ENCODE measurements at places on chromosomes 6 and 20.

- no peak for DNase-seq
Measured at GRCh38 chr20:24637087-24637486, 167.7 kb downstream of the SYNDIG1 start.

- DNase-seq = no peak
Measured at GRCh38 chr20:56817780-56818675, 188.9 kb downstream of the TFAP2C start.

GRCh38 chr6:153553627-153554026 lies 422.5 kb upstream of the RGS17 start:
- no peak for DNase-seq

DNA sequence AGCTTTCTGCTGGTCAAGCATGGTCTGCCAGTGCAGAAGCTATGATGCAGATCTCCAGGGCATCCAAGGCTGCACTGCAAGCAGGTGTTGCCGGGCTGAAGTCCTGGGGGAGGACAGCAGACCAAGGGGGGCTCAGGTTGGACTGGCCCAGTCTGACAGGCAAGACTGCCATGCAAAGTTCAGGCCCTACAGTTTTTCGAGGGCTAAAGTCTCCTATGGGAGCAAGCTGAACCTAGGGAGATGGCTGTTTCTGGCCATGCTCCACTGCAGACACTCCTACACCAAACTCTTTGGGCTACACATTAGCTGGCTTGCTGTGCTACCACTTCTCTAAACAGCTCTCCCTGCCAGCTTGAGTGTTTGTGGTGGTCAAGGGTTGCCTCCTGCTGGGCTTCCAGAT lies 130.0 kb upstream of the SYNCRIP start:
- no peak for DNase-seq

GRCh38 chr6:156787569-156788492 lies 10.7 kb downstream of the ARID1B start:
- no peak for DNase-seq

GRCh38 chr20:13515796-13516558 lies 122.8 kb downstream of the TASP1 start:
- no peak for DNase-seq

DNA sequence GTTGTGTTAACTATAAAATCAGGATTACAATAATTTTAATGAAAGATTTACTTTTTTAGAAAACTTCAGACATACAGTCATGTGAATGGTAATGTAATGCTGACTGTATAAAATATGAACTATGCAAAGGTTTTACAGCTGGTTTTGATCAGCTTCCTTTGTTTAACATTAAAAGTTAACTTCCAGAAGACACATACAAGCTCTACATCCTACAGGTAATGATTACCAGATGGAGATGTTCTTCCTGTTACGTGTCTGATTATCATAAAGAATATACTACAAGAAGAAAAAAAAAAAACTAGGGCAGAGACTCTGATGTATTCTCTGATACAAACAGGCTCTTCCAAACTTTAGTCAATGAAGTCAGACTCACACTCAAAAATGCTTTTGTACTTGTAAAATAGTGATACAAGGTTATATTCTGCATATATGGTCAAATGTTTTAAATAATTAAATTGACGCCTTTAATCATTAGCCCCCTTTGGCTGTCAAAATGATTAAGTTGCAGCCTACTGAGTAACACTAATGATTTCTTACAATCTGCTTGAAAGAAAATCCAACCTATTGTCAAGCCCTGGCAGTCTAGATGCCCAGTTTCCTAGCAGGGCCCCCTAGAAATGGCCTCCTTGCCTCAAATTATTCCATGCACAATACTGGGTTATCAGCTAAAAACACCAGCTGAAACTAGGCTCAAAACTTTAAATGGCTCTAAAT lies 251.8 kb upstream of the RUNX2 start:
- no peak for DNase-seq

DNA sequence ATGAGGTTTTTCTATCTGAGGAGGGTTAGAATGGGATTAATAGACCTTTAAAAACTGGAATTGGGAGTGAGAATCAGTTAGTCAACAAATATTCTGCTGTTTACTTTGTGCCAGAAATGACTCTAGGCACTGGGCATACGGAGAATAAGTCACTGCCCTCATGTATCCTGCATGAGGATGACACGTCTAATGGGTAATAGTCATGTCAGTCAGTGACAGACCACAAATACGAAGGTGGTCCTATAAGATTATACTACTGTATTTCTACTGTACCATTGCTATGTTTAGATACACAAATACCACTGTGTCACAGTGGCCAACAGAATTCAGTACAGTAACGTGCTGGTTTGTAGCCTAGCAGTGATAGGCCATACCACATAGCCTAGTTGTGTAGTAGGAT lies 30.7 kb downstream of the ZFAND3 start:
- DNase-seq = no peak

GRCh38 chr20:1786486-1786885 lies 108.7 kb upstream of the SIRPA start:
- no peak for DNase-seq

GRCh38 chr20:36582322-36582721 lies 8.9 kb downstream of the TGIF2 start:
- DNase-seq = no peak

- no peak for DNase-seq
Measured at GRCh38 chr6:160273196-160273595, 14.6 kb upstream of the SLC22A2 start.

DNA sequence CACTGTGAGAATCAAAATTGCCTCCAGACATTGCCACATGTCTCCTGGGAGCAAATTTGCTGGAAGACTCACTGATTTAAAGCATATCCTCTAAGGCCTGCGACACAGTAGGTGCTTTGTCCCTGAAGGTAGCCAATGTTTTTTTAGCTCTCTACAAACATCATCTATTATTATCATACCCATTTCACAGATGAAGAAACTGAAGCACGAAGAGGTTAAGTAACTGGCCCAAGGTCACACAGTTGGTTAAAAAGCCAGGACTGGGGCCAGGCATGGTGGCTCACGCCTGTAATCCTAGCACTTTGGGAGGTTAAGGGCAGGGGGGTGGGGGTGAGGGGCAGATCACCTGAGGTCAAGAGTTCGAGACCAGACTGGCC lies 12.4 kb downstream of the SLC13A3 start:
- DNase-seq = no peak

DNA sequence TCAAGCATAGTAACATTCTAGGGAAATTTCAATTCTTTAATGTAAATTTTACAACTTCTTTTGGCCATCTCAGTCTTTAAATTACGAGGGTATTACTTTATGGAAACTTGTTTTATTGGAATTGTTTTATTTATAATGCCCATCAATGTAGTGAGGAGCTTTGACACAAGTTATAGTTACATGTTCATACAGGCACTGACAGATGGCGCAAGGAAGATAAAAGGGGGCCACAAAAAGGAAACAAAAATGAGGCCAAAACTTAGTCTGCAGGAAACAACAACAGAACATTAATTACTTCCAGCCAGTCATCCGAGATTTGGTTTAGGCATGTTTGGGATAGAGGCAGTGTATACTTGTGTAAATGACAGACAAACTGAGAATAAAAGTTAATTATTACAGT lies 18.3 kb downstream of the SESN1 start:
- DNase-seq = no peak

DNA sequence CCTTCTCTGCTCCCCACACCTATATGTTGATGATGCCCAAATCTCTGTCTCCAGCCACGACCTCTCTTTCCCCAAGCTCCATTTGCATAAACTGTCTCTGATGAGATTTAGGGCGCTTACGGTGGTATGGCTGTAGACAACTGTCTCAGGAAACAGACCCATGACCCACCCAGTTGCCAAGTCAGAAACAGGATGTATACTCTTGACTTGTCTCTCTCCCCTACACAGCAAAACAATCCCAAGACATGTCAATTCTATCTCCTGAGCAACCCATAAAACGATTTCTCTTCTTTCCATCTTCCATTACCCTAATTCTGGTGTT lies 13.9 kb downstream of the GNL1 start:
- no peak for DNase-seq

- no peak for DNase-seq
Measured at GRCh38 chr6:114290864-114291263, 52.0 kb downstream of the HS3ST5 start.

DNA sequence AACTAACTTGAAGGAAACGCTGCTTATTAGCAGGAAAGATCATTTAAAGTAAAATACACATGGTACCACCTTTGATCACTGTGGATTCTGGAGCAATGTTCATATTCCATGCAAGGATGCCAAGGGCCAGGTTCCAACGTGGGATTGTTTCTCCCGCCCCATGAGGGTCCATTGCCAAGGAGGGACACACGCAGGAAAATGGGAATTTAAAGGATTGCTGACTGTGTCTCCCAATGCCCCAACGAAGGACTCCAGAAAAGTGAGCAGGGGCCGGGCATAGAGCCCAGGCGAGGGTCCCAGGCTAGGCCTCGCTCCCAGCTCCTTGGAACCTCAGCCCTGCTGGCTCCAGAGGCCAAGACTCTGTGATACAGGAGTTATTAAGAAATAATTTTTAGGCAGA lies 111.2 kb downstream of the DACT2 start:
- no peak for DNase-seq

DNA sequence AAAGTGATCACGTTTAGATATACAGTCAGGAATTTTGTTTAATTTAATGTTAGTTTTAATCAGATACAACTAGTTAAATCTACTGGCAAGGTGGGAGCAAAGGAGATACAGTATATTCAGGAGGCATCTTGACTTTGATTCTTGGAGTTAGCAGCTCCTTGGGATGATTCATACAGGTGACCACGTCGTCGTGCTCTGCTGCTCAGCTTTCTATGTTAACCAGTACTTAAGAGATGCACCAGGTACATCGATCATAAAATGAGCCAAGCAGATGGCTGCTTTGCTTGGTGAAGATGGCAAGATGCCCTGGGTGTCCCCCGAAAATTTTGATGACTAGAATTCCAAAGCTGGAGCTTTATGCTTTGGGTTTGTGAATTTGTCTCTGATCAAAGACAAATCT lies 64.7 kb downstream of the TBC1D7 start:
- no peak for DNase-seq

- DNase-seq = no peak
Measured at GRCh38 chr6:162373192-162373591, 354.4 kb downstream of the PRKN start.

DNA sequence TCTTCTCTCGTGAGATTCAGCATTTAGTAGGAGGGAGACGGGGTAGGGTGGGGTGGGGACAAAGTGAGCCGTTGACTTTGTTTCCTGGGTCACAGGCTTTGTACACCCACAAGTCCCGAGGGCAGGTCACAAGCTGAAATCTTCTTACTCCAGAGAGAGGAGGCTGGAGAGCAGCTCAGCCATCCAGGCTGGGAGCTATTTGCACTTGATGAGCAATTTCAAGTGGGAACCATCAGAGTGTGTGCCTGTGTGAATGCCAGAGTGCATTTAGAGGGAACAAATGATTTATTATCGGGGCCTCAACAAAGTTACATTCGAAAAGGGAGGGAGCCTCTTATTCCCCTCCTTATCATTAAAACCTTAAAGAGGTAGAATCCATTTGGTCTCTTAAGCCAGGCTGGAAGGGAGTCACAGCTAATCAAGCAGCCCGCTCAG lies 155.7 kb upstream of the JARID2 start:
- DNase-seq = no peak

GRCh38 chr20:12166053-12166717 lies 248.5 kb downstream of the BTBD3 start:
- no peak for DNase-seq

DNA sequence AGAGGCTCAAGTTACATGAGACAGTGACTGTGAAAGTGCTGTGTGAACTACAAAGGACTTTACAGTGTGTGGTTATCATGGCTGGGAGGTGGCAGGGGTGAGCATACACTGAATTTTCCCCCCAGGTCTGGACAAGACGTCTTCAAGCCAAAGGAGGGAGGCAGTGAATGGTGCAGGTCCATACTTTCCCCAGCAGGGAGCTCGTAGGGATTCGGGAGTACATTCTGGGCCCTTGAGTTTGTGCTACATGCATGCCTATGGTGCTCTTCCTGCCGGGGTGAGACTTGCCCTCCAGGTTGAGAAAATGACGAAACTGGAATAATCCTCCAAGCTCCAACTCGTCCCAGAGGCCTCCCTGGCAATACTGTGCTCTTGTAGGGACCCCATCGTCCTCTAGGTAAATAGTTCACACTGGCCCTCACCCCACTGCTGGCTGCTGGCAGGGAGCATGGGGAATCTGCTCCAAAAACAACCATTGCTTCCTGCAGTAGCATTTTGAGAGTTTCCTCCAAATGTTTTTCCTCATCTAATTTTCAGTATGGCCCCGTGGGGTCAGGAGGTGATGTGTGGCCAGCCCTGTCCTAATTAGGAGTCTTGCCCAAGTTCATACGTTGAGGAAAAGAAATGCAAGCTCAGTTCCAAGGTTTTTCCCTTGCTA lies 57.6 kb downstream of the ZNF831 start:
- DNase-seq = no peak

DNA sequence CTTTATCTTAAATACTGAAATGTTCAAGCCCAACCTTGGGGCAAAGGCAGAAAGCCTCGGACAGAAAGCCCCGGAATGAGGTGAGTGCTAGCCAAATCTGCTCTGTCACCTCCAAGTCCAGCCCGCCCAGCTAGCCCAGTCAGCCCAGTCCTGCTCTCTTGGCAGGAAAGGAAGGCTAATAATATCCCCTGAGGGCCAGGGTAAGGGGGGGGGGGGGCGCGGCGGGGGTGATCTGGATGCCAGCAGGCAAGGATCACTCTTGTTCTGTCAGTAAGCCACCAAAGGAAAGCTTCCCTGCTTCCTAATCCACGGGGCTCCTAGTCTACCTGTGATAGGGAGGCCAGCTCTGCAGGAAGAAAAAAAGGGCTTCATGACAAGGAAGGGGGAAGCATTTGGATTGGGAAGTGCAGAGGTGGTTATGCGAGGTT lies 1.1 kb downstream of the NDRG3 start:
- no peak for DNase-seq

- DNase-seq = no peak
Measured at GRCh38 chr6:84224251-84224650, 3.2 kb downstream of the CEP162 start.

GRCh38 chr6:170274713-170275560 lies 15.9 kb downstream of the DLL1 start:
- no peak for DNase-seq
